ENCODE measurements at places on chromosomes 4 and X. TPM values are rescaled to one million over a fixed set of nuclear protein-coding genes. Genes with fewer than 3 reads are reported as not detected.

DNA sequence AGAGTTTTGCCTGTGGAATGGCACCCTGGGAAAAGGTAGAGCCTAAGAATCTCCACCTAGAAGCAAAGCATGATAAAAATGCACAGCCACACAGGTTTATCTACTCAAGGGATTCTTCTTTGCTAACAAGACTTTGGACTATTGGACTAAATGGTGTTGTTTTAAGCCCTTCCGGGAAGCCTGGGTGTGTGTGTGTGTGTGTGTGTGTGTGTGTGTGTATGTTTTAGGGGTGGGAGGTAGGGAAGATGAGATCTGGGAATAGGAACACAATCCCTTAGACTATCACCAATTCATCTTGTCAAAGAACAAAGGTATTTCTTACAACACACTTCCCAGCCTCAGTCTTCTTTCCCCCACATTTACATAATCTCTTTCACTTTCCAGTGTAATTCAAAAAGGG is 327.5 kb upstream of the FGF16 start:
- no peak overlapping the region for H3K27ac ChIP-seq
- no peaks in the 10 kb centered on the region for H3K4me1 ChIP-seq
- H3K36me3 ChIP-seq, result no peaks in the 10 kb centered on the region
- H3K4me3 ChIP-seq, result no peak overlapping the region
- H3K27me3 ChIP-seq, result no peaks in the 10 kb centered on the region

DNA sequence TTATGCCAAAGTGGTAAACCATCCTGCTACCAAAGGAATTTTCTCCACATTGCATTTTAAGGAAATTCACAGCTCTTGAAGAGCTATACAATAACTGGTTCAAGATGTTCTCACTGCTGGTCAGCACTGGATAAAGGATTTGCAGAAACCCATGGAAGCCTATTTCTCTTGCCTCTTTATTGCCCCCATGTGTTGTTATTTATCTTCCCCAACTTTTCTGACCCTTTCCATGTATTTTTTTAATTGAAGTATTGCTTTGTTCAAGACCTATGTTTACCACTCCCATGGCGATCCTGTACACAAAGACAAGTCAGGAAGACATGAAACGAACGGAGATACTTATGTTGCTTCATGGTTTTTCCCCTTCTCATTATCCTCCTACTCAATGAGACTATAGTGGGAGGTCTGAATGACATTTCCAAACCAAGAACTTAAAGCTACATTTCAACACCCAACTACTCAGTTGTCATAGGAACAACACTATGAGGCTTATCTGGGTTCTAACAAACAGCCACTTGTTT is 566.4 kb upstream of the DIPK2B start:
- H3K36me3 ChIP-seq, result no peaks in the 10 kb centered on the region
- H3K27me3 ChIP-seq, result no peaks in the 10 kb centered on the region
- H3K4me1 ChIP-seq, result peaks cover 14% of the 10 kb centered on the region
- H3K4me3 ChIP-seq, result no peak overlapping the region
- no peak overlapping the region for H3K27ac ChIP-seq

- H3K4me3 ChIP-seq, result no peak overlapping the region
- H3K27me3 ChIP-seq, result no peaks in the 10 kb centered on the region
- H3K4me1 ChIP-seq, result no peaks in the 10 kb centered on the region
- H3K36me3 ChIP-seq, result no peaks in the 10 kb centered on the region
Measured at GRCh38 chrX:72094894-72095293, 36.8 kb downstream of the RTL5 start.

- no peak overlapping the region for H3K4me3 ChIP-seq
- DNase-seq, result no peak
- no peaks in the 10 kb centered on the region for H3K27me3 ChIP-seq
- H3K4me1 ChIP-seq, result no peaks in the 10 kb centered on the region
Measured at GRCh38 chrX:8737883-8738282, 5.9 kb upstream of the ANOS1 start.

- H3K27ac ChIP-seq, result no peak overlapping the region
- H3K4me3 ChIP-seq, result no peak overlapping the region
- H3K4me1 ChIP-seq, result no peaks in the 10 kb centered on the region
- H3K36me3 ChIP-seq, result no peaks in the 10 kb centered on the region
- H3K27me3 ChIP-seq, result no peaks in the 10 kb centered on the region
Measured at GRCh38 chr4:74823194-74823593, 28.9 kb upstream of the BTC start.

DNA sequence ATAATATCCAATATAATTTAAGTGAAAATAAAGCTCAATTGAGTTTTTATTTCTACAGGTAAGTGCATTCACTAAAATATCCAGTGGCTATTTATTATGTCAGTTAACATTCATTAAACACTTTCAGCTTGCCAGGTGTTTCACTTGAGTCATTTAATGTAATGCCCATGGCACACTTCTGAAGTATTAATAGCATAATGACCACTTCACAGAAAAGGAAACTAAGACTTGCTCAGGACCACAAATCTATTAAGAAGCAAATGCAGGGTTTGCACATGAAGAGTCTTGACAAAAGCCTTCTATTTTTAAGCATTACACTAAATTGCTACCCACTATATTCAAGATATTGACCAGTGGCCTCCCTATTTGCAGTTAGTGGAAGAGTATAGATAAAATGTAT is 612.7 kb downstream of the KCTD8 start:
- no peaks in the 10 kb centered on the region for H3K4me1 ChIP-seq
- no peaks in the 10 kb centered on the region for H3K27me3 ChIP-seq
- no peak for DNase-seq
- H3K27ac ChIP-seq, result no peak overlapping the region

GRCh38 chr4:85149676-85150075 is 183.2 kb upstream of the WDFY3 start:
- H3K27ac ChIP-seq, result no peak overlapping the region
- H3K36me3 ChIP-seq, result no peaks in the 10 kb centered on the region
- no peaks in the 10 kb centered on the region for H3K27me3 ChIP-seq
- no peak for DNase-seq

- no peaks in the 10 kb centered on the region for H3K27me3 ChIP-seq
- H3K4me3 ChIP-seq, result no peak overlapping the region
- DNase-seq, result peak; percentile 29
Measured at GRCh38 chrX:6021316-6022091, 207.2 kb downstream of the NLGN4X start.

DNA sequence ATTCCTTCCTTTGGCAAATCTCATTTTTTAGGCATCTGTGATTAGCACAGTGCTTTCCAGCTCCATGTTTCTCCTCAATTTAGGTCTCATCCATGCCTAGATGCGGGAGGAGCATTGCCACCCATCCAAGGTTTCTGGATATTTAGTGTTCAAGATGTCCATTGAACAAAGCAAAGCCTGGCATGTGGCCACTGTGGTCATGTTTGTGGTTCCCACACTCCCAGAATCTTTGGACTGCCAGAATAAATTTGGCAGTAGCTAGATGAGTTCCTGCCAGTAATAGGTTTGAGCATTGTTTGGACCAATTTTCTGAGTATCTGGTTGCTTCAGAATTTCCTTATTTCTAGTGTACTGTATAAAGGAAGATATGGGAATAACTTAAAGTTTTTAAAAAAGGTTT is 1124.1 kb downstream of the ADGRL3 start:
- H3K4me3 ChIP-seq, result no peak overlapping the region
- no peak overlapping the region for H3K27ac ChIP-seq
- no peaks in the 10 kb centered on the region for H3K36me3 ChIP-seq
- DNase-seq, result no peak
- H3K4me1 ChIP-seq, result no peaks in the 10 kb centered on the region

- DNase-seq, result no peak
- H3K4me3 ChIP-seq, result no peak overlapping the region
- H3K4me1 ChIP-seq, result peaks cover 12% of the 10 kb centered on the region
- H3K27ac ChIP-seq, result no peak overlapping the region
Measured at GRCh38 chr4:14862891-14863290, 139.4 kb upstream of the CPEB2 start.

GRCh38 chrX:15151267-15152186 is 118.4 kb downstream of the ASB9 start:
- no peak for DNase-seq
- H3K4me3 ChIP-seq, result no peak overlapping the region
- no peaks in the 10 kb centered on the region for H3K4me1 ChIP-seq
- no peak overlapping the region for H3K27ac ChIP-seq
- no peaks in the 10 kb centered on the region for H3K36me3 ChIP-seq

- no peaks in the 10 kb centered on the region for H3K27me3 ChIP-seq
- DNase-seq, result peak; percentile 74
- no peak overlapping the region for H3K4me3 ChIP-seq
- H3K36me3 ChIP-seq, result peaks cover 10% of the 10 kb centered on the region
- H3K4me1 ChIP-seq, result peaks cover 23% of the 10 kb centered on the region
- H3K27ac ChIP-seq, result no peak overlapping the region
Measured at GRCh38 chr4:1309261-1310010, 19.7 kb downstream of the MAEA start.

- no peak overlapping the region for H3K27ac ChIP-seq
- no peaks in the 10 kb centered on the region for H3K36me3 ChIP-seq
- H3K27me3 ChIP-seq, result no peaks in the 10 kb centered on the region
- no peak overlapping the region for H3K4me3 ChIP-seq
- H3K4me1 ChIP-seq, result no peaks in the 10 kb centered on the region
- no peak for DNase-seq
Measured at GRCh38 chrX:53711436-53711835, 24.9 kb upstream of the HUWE1 start.

GRCh38 chr4:6693231-6694176 is at the start of gene S100P:
Gene S100P (plus strand): TSS chr4:6693878. CDS start chr4:6693933, 55 bp downstream.
- H3K4me3 ChIP-seq, result no peak within 1 kb of the TSS
- no peaks in the 10 kb centered on the region for H3K36me3 ChIP-seq
- no peak for DNase-seq
- no peaks in the 10 kb centered on the region for H3K27me3 ChIP-seq

DNA sequence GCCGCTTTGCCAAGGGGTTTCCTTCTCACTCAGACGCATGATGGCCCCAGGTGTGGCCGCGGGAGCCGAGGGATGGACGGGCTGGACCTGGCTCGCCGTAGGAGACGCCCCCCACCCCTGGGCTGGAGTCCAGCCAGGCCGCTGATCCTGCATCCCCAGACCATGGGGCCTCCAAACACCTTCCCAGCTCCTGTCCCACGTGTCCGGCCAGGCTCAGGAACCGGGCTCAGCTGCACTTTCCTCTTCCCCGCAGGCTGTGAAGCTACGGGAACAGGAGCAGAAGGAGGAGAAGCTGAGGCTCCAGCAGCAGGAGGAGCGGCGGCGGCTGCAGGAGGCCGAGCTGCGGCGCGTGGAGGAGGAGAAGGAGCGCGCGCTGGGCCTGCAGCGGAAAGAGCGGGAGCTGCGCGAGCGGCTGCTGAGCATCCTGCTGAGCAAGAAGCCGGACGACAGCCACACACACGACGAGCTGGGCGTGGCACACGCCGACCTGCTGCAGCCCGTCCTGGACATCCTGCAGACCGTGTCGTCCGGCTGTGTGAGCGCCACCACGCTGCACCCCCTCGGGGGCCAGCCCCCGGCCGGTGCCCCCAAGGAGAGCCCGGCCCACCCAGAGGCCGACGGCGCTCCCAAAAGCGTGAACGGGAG is 9.1 kb downstream of the AKAP17A start:
- no peak overlapping the region for H3K4me3 ChIP-seq
- H3K27me3 ChIP-seq, result no peaks in the 10 kb centered on the region
- H3K27ac ChIP-seq, result no peak overlapping the region
- no peaks in the 10 kb centered on the region for H3K4me1 ChIP-seq

GRCh38 chrX:142861557-142861956 is 164.2 kb upstream of the SPANXN4 start:
- no peak overlapping the region for H3K4me3 ChIP-seq
- no peaks in the 10 kb centered on the region for H3K27me3 ChIP-seq
- H3K4me1 ChIP-seq, result no peaks in the 10 kb centered on the region
- DNase-seq, result no peak
- H3K27ac ChIP-seq, result no peak overlapping the region

DNA sequence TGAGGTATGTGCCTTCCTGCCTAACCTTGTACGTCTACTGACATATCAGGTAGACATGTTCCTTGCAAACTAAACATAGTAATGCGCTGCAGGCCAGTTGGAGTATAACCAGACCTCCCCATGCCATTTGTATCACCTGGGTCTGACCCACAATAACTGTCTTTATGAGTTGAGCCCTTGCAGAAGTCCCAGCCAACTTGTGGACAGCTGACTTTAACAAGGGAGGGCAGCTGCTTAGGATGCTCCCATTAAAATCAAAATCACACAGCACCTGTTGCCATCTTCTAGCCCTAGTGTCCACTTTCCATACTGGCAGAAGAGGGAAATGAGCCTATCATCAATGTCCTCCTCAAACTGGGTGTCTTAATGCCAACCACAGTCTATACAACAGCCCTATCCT is 41.6 kb downstream of the KANTR start:
- no peak overlapping the region for H3K4me3 ChIP-seq
- no peaks in the 10 kb centered on the region for H3K4me1 ChIP-seq
- H3K27me3 ChIP-seq, result no peaks in the 10 kb centered on the region
- no peak for DNase-seq
- H3K36me3 ChIP-seq, result no peaks in the 10 kb centered on the region
- no peak overlapping the region for H3K27ac ChIP-seq

DNA sequence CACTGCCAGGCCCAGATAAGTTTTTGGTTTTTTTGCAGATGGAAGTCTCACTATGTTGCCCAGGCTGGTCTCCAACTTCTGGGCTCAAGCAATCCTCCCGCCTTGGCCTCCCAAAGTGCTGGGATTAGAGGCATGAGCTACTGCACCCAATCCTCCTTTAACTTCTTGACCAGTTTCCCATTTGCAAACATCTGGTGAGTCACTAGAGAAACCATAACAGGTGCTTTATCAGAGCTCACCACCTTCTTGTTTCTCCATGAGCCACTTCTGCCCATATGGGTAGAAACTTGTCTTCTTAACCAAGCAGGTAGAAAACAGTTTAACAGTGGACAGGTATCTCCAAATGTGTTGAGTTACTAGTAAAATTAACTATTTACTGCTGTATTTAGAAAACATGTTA is 128.4 kb upstream of the AP1S2 start:
- no peaks in the 10 kb centered on the region for H3K36me3 ChIP-seq
- H3K27me3 ChIP-seq, result no peaks in the 10 kb centered on the region
- no peak for DNase-seq

- no peak overlapping the region for H3K4me3 ChIP-seq
- no peak for DNase-seq
- H3K27ac ChIP-seq, result no peak overlapping the region
- H3K27me3 ChIP-seq, result no peaks in the 10 kb centered on the region
- no peaks in the 10 kb centered on the region for H3K4me1 ChIP-seq
Measured at GRCh38 chr4:3401436-3402171, 40.2 kb upstream of the HGFAC start.

DNA sequence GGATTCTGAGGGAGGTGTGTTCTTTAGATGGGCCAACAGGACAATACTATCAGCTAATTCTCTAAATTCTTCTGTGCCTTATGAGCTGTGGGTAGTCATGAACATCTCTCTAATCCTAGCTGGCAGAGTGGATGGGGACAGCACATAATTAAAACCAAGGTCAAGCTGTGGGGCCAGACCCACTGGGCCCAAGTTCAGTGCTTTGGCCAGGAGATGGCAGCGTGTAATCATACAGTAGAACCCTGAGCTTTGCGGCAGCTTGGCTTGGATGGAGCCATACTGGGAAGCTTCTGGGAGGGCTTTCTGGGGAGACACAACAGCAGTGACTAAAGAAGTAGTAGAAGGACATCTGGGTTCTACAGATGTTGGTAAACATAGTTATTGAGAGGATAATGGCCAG is 140.3 kb upstream of the CXCL13 start:
- peak; percentile 48 for DNase-seq
- no peak overlapping the region for H3K4me3 ChIP-seq
- no peaks in the 10 kb centered on the region for H3K27me3 ChIP-seq
- no peaks in the 10 kb centered on the region for H3K36me3 ChIP-seq

- no peak overlapping the region for H3K27ac ChIP-seq
- no peaks in the 10 kb centered on the region for H3K36me3 ChIP-seq
- H3K4me1 ChIP-seq, result peaks cover 22% of the 10 kb centered on the region
- no peaks in the 10 kb centered on the region for H3K27me3 ChIP-seq
Measured at GRCh38 chrX:47992095-47992380, 11.8 kb downstream of the ZNF182 start.

ATP8A1 gene
- 37.4 TPM for total RNA-seq

TTC29 gene
- not detected for total RNA-seq

HTN3 gene
- not detected for total RNA-seq

PCDH7 gene
- 3.3 TPM for total RNA-seq

SORCS2 gene
- 0.33 TPM for total RNA-seq

F8A2 gene
- total RNA-seq, result not detected

SCML2 gene
- 2.3 TPM for total RNA-seq

Data from body of pancreas (tissue), 4 donors.